Bronchial epithelial cell (primary cell): ENCODE measurements at places on chromosomes 5 and 9. TPM values are rescaled to one million over a fixed set of nuclear protein-coding genes. Genes with fewer than 3 reads are reported as not detected.

GRCh38 chr9:136345281-136346156, 18.0 kb downstream of the DNLZ start:
- DNase-seq = no peak

DNA sequence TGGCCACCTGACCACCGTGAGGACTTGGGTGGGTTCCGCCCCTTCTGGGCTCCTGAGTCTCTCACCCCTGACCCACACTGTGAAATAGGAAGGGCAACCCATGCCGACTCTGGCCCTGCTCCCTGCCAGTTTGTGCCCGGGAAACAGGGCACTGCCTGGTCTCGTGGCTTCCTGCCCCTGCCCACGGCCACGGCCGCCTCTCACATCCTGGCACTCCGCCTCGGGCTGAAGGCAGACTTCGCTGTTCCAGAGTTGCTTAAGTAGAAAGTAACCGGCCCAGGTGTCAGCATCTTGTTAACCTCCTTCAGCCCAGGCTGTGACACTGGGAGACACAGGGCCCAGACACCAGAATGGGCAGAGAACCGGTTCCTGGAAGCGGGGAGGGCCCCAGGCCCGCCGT, 68.7 kb upstream of the RNU6ATAC start:
- no peak for DNase-seq

- DNase-seq = no peak
Measured at GRCh38 chr5:125775896-125776295, 647.3 kb upstream of the GRAMD2B start.

DNA sequence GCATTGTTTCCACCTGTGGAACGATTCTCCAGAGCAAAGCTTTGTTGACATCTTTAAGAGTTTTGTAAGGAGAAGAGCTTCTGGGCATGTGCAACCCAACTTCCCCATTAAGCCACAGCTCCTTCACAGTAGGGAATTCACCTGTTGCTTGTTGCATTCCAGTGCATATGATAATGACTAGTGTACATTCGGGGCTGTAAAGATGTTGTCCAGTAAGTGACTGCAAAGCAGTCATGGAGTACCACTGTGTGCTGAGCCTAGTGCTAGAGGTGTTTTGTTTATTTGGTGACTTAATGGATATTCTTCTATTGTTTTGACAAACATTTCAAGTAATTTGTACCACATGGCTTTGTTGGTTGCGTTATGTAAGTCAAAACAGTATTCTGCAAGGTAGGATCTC, 12.8 kb downstream of the UGCG start:
- DNase-seq = no peak

DNA sequence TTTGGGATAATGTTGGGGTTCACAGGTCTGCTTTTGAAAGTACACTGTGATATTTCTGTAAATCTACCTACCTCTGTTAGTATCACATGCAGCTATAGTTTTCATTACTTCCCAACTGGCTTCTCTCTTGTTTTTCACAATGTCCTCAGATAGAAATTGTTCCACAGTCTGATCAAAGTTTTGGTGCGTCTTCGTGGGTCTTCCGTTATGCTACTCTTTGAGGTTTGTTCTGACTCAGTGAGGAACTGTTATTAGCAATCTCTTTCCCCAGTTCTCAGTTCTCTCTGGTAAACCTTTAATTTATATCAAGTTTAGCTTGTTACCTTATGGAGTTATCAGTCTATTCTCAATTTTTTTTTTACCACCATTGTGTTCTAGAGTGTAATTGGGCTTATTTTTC, 2061.2 kb upstream of the CDH9 start:
- DNase-seq = no peak

GRCh38 chr9:114047717-114048116, 30.4 kb downstream of the AMBP start:
- peak; percentile 8 for DNase-seq

DNA sequence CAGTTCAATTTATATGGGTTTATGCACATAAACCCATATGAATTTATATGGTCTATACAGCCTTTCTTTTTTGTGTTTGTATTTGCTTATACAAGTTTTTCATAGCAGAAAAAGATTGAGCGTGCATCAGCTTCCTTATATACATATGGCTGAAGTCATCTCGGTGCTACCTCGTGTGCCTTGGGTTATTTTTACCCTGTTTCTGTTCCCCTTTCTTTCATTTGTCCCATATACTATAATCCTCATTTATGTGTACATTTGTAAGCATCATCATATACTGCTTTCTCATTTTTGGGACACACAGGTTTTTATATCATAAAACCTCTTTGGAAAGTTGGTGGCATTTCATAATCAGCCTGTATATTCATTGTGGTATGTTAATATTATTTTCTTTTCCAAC, 107.8 kb upstream of the ADAMTSL1 start:
- no peak for DNase-seq

Gene VPS13A
- total RNA-seq = 19.5 and 32.6 TPM in 2 replicates

Gene LCN9
- not detected in 2 replicates for total RNA-seq

Gene SPINK7
- 13.7 and 23.4 TPM in 2 replicates for total RNA-seq
